ENCODE measurements at places on chromosomes 13 and 19.
A peak's percentile ranks its signal among the peaks of the same experiment; 100 is the strongest.

DNA sequence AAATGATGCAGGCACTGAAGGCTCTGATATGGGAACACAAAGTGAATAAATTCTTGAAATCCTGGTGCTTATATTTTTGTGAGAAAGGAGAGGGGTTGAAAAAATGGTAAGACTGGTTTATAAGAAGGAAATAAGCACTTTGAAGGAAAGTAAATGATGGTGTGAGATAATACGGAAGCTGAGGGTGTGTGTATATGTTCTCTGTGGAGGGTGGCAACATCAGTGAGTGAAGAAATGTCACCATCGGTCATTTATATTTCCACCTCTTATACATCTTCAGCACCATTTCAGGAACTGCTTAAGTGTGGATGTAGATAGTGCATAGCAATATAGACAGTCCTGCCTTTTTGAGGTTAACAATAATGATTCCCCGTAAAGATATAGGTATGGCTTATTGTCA is 17.5 kb downstream of the ZNF136 start:
- no peak for DNase-seq

GRCh38 chr13:76522083-76522755 is 364.0 kb downstream of the KCTD12 start:
- DNase-seq = no peak

DNA sequence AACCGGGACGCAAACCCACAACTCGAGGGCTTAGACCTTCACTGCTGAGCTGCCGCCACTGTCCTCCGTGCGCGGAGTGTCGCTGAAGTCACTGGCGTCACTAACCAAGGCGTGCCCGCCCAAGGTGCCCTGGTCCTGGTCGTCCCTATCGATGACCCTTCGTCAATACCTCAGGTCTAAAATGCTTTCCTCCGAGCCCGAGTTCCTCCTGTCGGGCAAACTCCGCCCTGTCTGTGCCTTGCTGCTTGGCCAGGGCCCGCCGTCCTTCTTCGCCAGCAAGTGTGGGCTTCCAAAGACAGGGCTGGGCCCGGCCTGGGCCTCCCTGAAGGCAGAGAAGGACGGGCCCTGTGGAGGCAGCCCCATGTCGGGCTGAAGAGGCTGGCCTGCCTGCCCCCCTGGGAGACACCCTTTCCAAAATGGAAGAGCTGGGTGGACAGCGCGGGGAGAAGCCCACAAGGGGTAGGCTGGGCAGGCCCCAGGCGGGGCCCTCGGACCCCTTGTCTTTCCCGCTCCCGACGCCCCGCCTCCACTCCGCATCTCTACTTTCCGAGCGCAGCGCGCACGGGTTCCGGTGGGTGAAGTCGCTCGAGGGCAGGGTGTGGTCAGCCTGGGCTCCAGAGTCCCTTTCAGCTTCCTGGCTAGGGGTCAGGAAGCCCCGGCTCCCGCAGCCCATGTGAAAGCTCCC is 13.4 kb downstream of the RB1 start:
- DNase-seq = no peak

GRCh38 chr13:42356184-42356575 is 84.2 kb downstream of the AKAP11 start:
- no peak for DNase-seq

DNA sequence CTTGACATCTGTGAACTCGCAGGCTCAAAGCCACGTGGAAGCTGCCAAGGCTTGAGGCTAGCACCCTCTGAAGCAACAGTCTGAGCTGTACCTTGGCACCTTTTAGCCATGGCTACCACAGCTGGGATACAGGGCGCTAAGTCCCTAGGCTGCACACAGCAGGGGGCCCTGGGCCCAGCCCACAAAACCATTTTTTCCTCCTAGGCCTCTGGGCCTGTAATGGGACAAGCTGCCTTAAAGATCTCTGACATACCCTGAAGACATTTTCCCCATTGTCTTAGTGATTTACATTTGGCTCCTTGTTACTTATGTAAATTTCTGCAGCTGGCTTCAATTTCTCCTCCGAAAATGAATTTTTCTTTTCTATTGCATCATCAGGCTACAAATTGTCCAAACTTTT is 455.9 kb downstream of the TDRD3 start:
- DNase-seq = no peak

DNA sequence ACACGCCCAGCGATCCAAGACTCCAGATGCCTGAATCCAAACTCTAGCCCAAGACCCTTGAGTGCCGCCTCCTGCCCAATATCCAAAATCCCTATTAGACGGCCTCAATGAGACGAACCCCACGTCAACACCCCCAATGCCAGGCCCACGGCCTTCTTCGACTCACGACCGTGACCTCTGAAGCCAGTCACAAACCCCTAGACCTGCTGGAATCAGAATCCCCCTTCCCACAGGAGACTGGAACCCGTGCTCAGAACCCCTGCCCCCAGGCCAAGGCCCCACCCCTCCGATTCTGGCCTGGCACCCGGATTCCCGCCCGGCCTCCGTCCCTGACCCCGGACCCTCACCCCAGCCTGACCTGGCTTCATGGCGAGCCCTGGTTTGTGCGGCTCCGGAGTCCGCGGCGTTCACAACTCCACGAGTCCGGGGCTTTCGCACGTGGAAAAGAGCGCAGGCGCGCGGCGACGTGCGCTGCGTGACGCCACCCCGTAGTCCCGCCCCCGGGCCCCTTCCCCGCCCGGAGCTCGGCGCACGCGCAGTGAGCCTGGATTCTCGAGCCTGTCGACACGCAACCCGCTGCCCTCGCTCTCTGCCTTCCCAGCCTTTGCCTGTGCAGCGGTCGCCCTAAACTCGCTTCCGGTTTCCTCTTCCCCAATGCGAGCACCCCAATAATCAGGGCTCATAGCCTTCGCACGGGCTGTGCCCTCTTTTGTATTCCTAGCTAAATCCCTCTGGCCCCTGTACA is at the start of gene FBL:
TSS of gene FBL (minus strand) at position 447 of the 745 bp plus-strand sequence. CDS start at position 368, 79 bp downstream.
- peak; percentile 99 for DNase-seq

GRCh38 chr13:112940236-112940635 is 28.8 kb upstream of the MCF2L start:
- DNase-seq = no peak

DNA sequence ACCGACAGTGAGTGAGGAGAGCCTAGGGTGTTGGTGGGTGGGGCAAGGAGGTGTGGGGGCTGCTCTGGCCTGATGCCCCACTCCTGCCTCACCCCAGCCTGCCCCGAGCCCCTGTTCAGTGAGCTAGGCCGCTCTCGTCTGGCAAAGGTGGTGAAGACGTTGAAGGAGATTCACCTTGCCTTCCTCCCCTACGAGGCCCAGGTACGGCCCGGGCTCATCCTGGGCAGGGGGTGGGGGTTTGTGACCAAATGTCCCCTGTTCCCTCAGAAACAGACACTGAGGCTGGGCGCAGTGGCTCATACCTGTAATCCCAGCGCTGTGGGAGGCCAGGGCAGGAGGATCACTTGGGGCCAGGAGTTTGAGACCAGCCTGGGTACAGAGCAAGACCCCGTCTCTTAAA is 3.9 kb downstream of the STXBP2 start:
- DNase-seq = no peak

- peak; percentile 60 for DNase-seq
These were observed 41.3 kb downstream of the FLT3 start for GRCh38 chr13:28058866-28059613.

DNA sequence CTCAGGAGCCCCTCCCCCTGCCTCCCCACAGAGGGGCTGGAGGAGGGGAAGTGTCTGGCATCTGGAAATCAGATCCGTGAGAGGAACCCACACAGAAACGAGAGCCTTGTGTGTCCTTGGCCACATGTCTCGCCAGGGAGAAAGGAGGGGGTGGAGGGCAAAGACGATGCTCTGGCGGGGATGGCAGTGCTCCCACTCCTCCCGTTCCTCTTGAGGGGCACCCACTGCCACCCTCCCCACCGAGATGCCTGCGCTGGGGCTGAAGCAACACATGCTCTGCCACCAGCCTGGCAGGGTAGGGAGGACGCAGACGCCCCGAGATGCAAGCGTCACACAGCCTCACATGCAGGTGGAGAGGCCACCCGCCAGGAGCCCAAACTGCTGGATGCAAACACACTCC is 2.8 kb downstream of the ADGRL1 start:
- no peak for DNase-seq

GRCh38 chr13:29749401-29750182 is 100.8 kb downstream of the UBL3 start:
- DNase-seq = no peak

GRCh38 chr13:82962397-82962796 is 919.9 kb downstream of the SLITRK1 start:
- DNase-seq = no peak

DNA sequence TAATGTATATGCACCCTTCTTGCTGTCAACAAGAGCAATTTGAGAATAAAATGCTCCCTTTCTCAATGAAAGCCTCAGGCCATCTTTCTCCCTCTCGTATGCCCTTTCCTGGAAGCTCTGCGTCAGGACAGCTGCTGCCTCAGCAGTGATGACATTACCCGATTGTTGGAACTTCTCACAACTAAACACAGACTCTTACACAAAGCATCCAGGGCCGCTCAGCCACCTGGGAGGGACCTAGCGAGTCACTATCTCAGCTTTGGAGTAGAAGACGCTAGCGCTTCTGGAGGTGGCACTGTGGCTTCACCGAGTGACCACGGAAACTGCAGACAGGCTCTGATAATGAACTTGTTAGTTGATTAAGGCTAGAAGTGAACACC is 153.2 kb upstream of the SOX1 start:
- no peak for DNase-seq

- DNase-seq = peak; percentile 24
These were observed 97.7 kb upstream of the DOCK9 start for GRCh38 chr13:99075268-99076191.

- DNase-seq = peak; percentile 30
These were observed 800 bp downstream of the RPL28 start for GRCh38 chr19:55386493-55386971.

DNA sequence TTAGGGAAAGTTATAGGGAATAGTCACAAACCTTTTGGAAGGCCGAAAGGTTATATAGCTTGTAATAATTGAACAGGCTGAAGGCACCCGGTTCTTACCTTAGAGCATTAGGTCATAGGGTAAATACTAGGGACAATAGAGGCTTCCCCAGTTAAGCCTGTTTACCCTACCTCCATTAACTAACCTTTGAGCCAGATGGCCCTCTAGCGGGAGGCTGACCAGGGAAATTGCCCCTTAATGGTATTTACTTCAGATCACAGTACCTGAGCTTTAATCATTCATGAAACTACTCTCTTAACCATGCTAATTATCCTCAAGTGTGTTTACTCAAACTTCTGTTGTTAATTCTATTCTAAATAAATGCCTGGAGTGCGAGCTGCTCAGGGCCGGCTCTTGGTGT is 20.4 kb upstream of the ZNF83 start:
- no peak for DNase-seq

GRCh38 chr19:31387717-31388301 is 38.6 kb upstream of the TSHZ3 start:
- DNase-seq = no peak

DNA sequence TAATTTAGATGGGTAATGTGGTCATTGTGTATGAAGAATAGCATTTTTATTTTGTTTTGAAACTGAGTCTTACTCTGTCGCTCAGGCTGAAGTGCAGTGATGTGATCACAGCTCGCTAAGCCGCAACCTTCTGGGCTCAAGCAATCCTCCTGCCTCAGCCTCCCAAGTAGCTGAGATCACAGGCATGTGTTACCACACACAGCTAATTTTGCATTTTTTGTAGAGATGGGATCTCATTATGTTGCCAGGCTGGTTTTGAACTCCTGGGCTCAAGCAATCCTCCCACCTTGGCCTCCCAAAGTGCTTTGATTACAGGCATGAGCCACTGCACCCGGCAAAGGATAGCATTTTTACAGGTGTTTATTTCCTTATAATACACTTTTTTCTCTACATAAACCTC is 36.6 kb downstream of the SERTM1 start:
- no peak for DNase-seq

DNA sequence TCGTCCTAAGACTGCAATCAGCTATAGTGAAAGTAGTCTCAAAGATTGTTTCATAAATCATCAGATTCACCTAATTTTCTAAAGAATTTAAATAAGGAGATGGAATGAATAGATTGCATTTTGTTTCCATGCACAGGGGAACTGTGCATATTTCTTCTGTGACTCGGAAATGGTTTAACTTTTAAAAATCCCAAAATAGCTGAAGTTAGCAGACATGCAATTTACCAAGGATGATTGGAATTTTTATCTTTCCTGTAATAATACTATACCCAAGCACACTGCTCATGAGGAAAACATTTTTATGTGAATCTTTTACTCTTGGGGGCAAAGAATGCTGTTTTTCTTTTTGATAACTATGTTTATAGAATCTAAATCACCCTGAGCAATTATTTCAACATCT is 15.0 kb upstream of the LMO7 start:
- DNase-seq = no peak

- DNase-seq = no peak
These were observed 73.5 kb upstream of the IRS2 start for GRCh38 chr13:109859898-109860297.

- peak; percentile 80 for DNase-seq
These were observed 18.6 kb downstream of the DEDD2 start for GRCh38 chr19:42198676-42199439.

All from CD4-positive, alpha-beta T cell treated with Interleukin-17A for 4 hours (primary cell).